ENCODE measurements at places on chromosomes 2 and 18. TPM values are rescaled to one million over a fixed set of nuclear protein-coding genes. Genes with fewer than 3 reads are reported as not detected.

MC4R gene
- total RNA-seq: not detected

- no peaks in the 10 kb centered on the region for H3K36me3 ChIP-seq
- no peak overlapping the region for H3K4me3 ChIP-seq
- H3K27me3 ChIP-seq: no peaks in the 10 kb centered on the region
Measured at GRCh38 chr2:241366678-241367077, 10.6 kb downstream of the FARP2 start.

APOB gene
- total RNA-seq: not detected

SPC25 gene
- 3.5 TPM for total RNA-seq

FAM168B gene
- total RNA-seq: 159 TPM

CYP26B1 gene
- total RNA-seq: 16.9 TPM

Data from MCF 10A (cell line).